ENCODE measurements at places on chromosomes 2 and 18.

DNA sequence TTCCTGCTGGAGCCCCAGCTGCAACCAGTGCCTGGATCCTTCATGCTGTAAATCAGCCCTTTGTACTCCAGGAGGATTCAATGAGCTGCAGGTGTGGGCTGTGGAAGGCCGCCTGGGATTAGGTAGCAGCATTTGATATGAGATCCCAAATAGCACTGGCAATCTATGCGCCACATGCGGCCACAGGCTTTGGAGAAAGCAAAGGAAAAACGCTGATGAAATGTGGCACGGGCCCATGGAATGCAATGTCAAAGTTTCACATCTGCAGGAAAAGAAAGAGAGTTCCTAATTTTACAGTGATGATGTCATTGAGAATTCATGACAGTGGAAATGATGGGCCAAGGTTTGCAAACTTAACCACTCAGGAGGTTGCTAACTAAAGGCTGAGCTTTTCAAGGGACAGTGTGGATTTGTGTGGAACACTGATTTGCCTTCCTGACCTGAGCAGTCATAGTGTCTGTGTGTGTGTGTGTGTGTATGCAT lies 216.4 kb upstream of the OSR1 start:
- no peak for DNase-seq

DNA sequence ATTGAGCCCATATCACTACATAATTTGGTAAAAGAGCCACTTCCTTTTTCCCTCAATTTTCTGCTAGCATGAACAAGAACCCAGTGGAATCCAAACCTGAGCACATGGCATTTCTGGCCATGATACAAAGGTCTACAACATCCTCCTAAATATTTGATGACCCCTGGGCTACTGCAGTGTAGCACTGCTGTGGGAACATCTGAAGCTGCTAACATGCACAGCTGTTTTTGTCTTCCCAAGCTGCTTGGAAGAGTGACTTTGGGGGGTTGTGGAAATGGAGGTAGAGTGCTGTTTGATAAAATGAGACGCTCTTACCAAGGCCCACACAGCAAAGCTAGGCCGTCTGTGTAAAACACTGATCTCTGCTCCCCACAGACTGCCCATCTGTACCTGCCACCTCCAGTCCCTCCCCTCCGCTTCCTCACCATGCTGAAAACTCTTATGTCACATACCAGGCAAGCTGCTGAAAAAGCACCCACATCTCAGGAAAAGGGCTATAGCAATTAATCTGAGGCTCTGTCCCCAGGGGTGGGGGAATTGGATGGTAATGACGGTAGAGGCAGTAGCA lies 197.2 kb upstream of the HNRNPA3 start:
- no peak for DNase-seq

DNA sequence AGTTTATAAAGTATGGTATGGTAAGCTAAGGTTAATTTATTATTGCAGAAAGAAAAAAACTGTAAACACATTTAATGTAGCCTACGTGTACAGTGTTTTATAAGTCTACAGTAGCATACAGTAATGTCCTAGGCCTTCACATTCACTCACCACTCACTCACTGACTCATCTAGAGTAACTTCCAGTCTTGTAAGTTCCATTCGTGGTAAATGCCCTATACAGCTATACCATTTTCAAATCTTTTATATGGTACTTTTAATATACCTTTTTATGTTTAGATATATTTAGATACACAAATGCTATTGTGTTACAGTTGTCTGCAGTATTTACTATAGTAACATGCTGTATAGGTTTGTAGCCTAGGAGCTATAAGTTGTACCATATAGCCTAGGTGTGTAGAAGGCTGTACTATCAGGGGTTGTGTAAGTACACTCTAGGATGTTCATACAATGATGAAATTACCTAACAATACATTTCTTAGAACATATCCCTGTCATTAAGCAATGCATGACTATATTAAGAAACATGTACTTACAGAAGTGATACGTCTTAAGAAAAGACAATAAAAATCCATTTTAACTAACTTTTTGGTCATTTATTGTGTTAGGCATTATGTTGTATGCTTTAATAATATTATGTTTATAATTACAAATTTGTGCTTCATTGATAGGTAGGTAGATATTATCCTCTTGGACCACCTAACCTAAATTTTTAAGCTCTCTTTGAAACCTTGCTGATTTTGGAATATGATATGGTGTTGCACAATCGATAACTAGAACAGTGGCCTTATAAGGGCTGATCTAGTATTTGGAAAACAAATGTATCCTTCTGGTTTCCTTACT lies 51.9 kb downstream of the VRK2 start:
- DNase-seq: no peak

- no peak for DNase-seq
Measured at GRCh38 chr2:1676913-1677820, 67.1 kb downstream of the PXDN start.

DNA sequence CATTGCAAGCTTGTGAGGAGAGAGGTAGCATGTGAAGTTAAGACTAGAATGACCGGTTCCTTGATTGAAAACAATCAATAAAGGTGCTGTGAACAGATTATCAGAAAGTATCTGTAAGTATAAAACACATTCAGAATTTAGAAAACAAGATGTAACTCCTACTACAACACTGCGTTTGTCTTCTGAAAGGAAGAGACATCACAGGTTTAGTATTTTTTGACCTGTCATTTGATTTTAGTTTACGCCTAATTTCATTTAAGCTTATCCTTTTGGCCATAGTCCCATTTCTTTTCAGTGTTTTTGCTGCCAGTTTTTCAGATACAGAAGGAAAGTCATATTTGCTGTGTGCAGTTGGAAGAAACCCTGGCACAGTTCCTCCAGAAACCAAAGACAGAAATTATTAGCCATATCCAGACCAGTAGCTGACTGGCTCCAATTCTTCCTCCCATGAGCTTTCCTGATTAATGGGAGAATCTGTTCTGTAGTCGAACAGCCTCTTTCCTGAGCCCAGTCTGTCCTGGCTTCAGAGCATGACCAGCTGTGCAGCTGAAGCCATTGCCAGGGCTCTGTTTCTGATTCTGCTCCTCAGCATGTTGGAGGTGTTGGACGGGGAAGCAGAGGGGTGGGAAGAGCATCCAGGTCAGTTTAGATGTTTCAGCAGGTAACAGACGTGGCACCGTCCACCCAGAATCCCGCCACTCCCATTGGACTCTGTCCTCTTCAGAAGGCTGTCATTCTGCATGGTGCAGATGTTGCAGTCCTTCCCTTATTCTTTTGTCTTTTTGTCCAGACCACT lies 61.0 kb downstream of the CRIM1 start:
- no peak for DNase-seq

DNA sequence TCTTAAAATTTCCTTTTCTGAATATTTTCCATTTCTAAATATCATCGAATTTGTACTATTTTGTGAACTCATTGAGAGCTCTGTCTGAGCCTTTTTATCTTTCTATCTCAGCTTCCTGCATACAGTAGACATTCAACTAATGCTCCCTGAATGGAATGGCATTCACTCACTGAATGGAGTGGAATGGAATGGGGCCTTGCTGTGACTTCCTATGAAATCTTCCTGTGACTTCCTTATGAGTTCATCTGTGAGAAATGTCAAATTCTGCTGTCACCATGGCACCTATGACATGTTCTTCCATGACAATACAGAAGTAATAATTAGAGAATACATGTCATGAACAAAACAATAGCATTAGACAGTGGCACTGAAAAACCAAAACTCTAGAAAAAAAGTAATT lies 199.6 kb downstream of the NR4A2 start:
- DNase-seq: no peak

DNA sequence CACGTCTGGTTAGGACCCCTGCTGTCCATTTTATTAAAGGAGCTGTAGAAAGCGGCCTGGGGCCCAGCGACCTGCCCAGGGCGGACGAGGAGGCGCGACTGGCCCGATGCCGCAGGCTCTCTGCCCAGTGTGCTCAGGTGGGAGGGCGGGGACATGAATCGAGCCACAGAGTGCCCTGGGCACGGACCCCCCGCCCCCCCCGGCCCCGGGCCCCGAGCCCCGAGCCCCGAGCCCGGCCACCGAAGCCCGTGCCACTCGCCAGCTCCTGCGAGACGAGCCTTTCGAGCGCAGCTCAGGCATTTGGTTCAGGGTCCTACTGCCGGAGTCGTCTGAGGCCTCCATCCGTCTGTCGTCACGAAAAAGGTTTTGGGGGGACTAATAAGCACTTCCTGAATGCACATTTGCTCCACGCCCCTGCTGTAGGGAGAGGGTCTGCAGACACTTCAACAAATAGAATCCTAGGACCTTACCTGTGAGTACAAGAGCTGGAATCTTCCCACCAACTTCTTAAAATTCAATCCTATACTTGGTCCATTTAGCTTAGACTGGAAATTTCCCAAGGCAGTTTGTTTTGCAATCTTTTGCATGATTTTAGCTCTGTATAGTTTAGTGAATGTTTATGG lies 602 bp upstream of the ADAM17 start:
- DNase-seq: peak; percentile 33

DNA sequence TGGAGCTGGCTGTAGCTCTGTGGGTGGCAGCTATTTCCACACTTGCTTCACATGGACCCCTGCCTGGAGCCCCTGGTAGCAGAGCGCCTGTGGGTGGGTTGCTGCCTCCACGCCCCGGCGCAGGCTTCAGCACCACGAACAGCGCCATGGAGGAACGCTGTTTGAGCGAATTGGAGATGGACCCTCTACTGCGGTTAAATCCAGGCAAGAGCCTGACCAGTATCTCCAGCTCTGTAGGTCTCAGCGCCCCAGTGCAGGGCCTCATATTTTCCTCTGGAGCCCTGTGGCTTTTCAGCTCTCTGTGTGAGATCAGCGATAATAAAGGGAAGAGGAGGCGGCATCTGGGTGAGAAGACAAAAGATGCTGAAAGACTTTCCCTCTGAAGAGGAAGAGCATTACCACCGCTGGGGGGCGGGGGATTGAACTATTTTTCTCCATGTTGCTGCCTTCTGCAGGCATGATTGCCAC lies 12.0 kb downstream of the ONECUT2 start:
- DNase-seq: no peak

GRCh38 chr2:7007846-7008741 lies 90.9 kb downstream of the RNF144A start:
- no peak for DNase-seq

DNA sequence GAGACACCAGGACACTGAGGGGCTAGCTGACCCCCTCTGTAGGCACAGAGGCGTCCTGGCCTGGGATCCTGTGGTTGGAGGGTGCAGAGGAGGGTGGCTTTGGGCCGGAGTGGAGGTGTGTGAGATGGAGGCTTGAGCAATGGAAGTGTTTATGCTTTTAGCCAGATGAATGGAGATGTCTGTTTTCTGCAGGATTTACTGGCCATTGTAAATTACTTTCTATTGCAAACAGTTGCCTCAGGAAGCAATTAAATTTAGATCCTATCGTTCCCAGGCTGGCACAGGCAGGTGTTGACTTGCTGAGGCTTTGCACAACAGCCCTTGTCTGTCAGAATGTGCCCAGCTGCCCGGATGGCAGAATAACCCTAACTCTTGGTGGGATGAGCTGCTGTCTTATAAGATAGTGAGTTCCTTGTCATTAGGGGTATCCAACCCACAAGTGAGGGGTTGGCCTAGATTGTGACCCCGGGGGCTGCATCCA lies 1.8 kb upstream of the ARID5A start:
- DNase-seq: no peak

GRCh38 chr2:155630760-155631159 lies 701.8 kb downstream of the NR4A2 start:
- DNase-seq: no peak

DNA sequence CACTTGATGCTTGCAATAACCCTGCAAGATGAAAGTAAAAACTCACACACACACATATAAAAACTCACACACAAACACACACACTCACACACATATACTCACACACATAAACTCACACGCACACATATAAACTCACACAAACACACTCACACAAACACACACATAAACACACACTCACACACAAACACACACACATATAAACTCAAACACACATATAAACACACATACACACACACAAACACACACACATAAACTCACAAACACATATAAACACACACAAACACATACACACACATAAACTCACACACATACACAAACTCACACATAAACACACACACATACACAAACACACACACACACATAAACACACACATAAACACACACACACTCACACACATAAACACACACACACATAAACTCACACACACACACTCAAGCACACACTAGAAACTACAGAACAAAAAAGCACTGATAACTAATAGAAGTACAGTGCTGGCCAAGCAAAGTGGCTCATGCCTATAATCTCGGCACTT lies 117.7 kb upstream of the TEKT4 start:
- DNase-seq: no peak

- no peak for DNase-seq
Measured at GRCh38 chr2:46363535-46364170, 66.4 kb downstream of the EPAS1 start.

GRCh38 chr2:206255003-206255402 lies 19.5 kb upstream of the ZDBF2 start:
- DNase-seq: no peak

DNA sequence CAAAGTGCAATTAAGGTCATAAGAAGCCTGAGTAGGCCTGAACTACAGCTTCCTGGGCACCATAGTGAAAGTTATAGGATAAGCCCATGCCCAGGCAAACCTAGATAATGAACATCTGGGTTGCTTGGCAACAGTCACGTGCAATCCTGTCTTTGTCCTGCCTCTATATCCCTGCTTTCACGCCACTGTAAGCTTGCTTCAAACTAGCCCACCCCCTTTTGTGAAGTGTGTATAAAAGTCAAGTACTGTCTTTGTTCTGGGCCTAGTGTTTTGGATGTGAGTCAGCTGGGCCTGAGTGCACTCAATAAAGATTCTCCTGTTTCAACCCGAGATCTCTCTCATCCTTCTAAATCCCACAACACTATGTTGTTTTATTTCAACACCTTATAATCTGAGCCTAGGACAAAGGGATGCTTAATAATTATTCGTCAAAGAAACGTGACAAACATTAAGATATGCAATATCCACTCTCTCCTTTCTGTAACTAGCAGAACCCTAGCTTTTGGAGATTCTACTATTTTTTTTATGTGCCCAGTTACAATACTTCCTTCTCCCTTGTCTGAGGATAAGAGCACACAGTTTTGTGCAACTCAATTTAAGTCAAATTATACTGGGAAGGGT lies 927.8 kb downstream of the SUCLG1 start:
- DNase-seq: no peak

DNA sequence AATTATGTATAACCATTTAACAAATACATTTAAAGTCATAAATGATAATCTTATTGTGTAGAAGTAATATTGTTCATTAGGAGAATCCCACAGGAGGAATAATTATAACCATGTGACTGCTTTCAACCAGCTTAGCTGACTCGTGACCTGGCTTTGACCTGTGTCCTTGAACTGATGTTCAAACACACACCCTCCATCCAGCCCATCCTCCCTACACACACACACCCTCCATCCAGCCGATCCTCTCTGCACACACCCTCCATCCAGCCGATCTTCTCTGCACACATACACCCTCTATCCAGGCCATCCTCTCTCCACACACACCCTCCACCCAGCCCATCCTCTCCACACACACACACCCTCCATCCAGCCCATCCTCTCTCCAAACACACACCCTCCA lies 83.5 kb downstream of the EIPR1 start:
- no peak for DNase-seq

GRCh38 chr2:235066490-235066889 lies 114.7 kb downstream of the SH3BP4 start:
- no peak for DNase-seq
